Ascending aorta (tissue), 2 donors: ENCODE measurements at places on chromosomes 11 and 22.

GRCh38 chr11:27611947-27612455, 88.3 kb downstream of the BDNF start:
- no peaks in the 10 kb centered on the region for H3K36me3 ChIP-seq
- no peak overlapping the region for H3K4me3 ChIP-seq
- no peak overlapping the region for H3K27ac ChIP-seq
- H3K27me3 ChIP-seq, result no peaks in the 10 kb centered on the region

- peak overlapping the region; percentile 55 for H3K27ac ChIP-seq
- no peak for DNase-seq
- H3K4me3 ChIP-seq, result no peak overlapping the region
- H3K27me3 ChIP-seq, result no peaks in the 10 kb centered on the region
- H3K4me1 ChIP-seq, result no peaks in the 10 kb centered on the region
Measured at GRCh38 chr11:72328366-72329224, 84.6 kb upstream of the PHOX2A start.

DNA sequence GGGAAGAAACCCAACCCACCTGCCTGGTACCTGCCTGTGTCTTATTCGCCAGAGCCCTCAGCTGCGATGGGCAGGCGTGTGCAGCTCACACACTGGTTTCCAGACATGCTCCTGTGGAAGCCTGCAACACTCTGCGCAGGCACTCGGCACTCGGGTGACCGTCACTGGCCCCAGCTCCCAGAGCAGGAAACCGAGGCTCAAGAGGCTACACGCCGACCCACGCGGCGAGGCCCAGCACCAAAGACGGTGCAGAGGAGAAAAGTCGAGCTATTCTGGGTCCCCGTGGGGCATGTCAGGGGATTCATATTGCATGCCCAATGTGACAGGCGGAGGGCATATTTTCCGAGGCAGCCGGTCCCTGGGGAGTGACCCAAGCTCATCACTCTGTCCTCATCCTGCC, 11.6 kb upstream of the FGF19 start:
- DNase-seq, result no peak
- no peaks in the 10 kb centered on the region for H3K36me3 ChIP-seq
- no peaks in the 10 kb centered on the region for H3K4me1 ChIP-seq
- H3K27ac ChIP-seq, result no peak overlapping the region
- H3K27me3 ChIP-seq, result no peaks in the 10 kb centered on the region

DNA sequence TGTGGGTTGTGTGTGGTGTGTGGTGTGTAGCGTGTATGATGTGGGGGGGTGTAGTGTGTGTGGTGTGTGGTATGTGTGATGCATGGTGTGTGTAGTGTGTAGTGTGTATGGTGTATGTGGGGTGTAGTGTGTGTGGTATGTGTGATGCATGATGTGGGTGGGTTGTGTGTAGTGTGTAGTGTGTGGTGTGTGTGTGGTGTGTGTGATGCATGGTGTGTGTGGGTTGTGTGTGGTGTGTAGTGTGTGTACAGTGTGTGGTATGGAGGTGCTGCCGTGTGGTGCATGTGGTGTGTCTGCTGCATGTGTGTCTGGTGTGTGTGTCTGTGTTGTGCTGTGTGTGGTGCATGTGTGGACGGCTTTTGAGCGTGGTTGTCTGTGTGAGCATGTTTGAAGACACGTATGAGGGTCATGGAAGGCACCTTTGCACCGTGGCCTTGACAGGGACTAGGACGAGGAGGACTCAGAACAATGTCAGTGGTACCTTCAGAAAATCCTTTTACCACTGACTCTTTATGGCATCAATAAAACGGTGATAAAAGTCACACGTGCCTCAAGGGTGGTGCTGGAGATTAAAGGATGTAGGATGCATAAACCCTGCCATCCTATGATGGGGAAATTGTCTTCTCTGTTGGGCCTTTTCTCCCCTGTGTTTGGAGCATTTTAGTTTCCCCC, 328.7 kb upstream of the B3GAT1 start:
- H3K27ac ChIP-seq, result no peak overlapping the region
- H3K27me3 ChIP-seq, result no peaks in the 10 kb centered on the region
- no peak overlapping the region for H3K4me3 ChIP-seq
- no peaks in the 10 kb centered on the region for H3K36me3 ChIP-seq
- no peak for DNase-seq

DNA sequence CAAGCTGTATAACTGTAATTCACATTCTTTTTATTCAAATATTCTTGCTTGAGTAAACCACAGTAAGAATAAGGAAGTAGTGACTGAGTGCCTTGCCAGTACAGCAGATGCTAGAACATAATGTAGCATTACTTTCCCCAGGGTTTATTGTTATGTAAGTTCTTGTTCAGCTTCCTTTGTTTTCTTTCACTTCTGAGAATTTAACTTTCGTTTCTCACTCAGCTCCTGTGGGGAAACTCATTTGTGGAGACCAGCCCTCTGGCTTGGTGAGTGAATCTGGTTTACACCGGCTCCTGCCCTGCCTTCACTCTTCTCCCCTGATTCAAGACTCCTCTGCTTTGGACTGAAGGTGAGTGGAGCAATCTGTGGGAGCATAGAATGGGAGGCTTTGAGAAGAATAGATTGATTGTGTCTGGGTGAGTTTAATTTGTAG, at the start of gene TRIM22:
Gene TRIM22 (plus strand): TSS at position 240 of the 433 bp plus-strand sequence. CDS start 6,443 bp downstream, outside the sequence.
- DNase-seq, result peak; percentile 69
- no peaks in the 10 kb centered on the region for H3K27me3 ChIP-seq
- H3K27ac ChIP-seq, result peak within 1 kb of the TSS; percentile 87
- no peaks in the 10 kb centered on the region for H3K36me3 ChIP-seq
- H3K4me3 ChIP-seq, result peak within 1 kb of the TSS; percentile 63
- H3K4me1 ChIP-seq, result peaks cover 3% of the 10 kb centered on the region

- H3K36me3 ChIP-seq, result no peaks in the 10 kb centered on the region
- no peak overlapping the region for H3K27ac ChIP-seq
- H3K4me3 ChIP-seq, result no peak overlapping the region
Measured at GRCh38 chr11:114395736-114396135, 4.6 kb downstream of the C11orf71 start.

DNA sequence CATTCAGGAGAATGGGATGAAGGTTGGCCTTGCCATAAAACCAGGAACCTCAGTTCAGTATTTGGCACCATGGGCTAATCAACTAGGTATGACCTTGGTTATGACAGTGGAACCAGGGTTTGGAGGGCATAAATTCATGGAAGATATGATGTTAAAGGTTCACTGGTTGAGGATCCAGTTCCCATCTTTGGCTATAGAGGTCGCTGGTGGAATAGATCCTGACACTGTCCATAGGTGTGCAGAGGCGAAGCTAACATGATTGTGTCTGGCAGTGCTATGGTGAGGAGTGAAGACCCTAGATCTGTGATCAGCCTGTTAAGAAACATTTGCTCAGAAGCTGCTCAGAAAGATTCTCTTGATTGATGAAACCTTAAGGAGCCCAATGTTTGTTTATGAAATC, 5.7 kb downstream of the NF2 start:
- no peaks in the 10 kb centered on the region for H3K36me3 ChIP-seq
- no peak overlapping the region for H3K4me3 ChIP-seq
